ENCODE measurements at places on chromosomes 1 and 21.

GRCh38 chr21:42174173-42174572 is 44.8 kb upstream of the ABCG1 start:
- no peak for DNase-seq

DNA sequence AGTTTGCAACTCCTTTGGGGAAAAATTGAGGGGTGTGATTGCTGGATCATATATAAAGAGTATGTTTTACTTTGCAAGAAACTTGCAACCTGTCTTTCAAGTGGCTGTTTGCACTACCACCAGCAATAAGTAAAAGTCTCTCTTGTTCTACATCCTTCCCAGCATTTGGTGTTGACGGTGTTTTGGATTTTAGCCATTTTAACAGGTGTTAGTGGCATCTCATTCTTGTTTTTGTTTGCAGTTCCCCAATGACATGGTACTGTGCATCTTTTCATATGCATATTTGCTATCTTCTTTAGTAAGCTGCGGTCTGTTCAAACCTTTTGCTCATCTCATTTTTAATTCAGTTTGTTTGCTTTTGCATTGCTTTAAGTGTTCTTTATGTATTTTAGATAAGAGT is 535.5 kb downstream of the LRRIQ3 start:
- DNase-seq, result no peak

DNA sequence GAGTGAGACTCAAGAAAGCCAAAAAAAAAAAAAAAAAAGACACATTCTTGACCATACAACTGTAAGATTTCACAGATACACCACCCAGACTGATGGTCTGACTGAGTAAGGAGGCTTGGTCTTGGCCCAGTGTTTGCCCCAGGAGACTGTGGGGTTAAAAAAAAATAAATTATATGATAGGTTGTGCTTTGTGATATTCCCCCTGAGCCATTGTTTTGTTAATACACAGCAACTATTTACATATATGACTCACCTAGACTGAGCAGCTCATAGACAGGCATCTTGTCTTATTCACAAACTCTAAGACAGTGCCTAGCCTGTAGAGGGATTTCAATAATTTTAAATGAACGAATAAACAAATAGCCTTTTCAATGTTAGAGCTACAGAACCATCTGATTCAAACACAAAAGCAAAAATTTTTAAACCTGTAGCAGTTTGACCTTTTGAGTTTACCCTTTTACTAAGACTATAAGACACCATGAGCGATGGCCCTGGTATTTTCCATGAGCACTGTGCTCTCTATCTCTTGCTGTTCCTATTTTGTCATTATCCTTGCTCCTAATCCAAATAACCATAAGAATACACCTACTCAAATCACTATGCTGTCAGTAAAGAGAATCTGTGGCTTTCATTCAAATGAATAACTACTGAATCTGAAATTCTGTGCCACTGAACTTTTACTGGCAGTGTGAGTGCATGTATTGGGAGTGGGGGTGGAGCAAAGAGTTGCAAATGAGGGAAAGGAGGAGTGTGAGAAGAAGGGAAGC is 199.4 kb upstream of the PTBP2 start:
- peak; percentile 49 for DNase-seq

- peak; percentile 77 for DNase-seq
Observed at GRCh38 chr21:33968080-33968994, 52.7 kb upstream of the ATP5PO start.

GRCh38 chr1:26788515-26788785 is 700 bp downstream of the PIGV start:
- DNase-seq, result no peak

- DNase-seq, result no peak
Observed at GRCh38 chr1:33098371-33098770, 17.4 kb downstream of the AZIN2 start.

GRCh38 chr1:145827966-145828365 is 4.0 kb downstream of the POLR3C start:
- DNase-seq, result no peak

DNA sequence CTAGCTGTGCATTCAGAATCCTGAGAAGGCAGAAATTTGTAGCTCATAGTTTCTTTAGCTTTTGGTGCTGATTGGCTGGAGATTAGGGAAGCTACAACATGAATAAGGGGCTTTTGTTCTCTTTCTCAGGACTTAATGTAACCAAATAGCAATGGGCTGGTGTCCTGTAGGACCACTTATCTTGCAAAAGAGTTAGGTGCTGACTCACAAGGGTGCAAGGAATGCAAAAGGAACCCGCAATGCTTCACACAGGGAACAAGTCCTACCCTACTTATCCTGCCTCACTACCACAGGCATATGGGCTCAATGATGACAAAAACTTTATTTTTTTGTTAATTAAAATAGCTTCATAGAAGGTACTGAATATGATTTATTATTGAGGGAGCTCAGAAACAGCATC is 541.5 kb downstream of the AMY1C start:
- no peak for DNase-seq

- peak; percentile 7 for DNase-seq
Observed at GRCh38 chr1:10401281-10401680, 2.4 kb downstream of the PGD start.

DNA sequence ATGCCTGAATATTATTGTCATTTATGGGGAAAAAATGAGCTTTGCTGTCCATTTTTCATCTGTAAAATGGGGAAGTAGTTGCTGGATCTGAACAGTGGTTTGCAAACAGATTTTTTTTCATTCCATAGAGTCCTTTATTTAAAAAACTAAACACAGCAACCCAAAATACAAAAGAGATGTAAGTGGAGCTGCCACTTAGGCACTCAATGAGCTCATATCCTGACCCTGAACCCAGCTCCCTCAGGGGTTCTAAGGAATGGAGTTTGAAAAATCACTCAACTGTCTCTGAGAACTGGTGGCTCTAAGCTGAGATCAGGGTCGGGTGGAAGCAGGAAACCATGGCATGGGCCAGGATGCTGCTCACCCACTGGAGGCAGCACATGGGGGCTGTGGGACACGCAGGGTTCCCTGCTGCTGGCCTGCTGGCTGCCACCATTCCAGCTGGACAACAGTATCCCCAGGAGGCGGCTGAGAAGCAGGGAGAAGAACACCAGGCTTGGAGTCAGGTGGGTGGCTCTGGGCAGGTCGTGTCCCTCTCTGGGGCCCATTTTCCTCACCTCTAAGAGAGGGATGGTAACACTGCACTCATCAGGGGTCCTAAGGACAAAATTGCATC is 9.6 kb upstream of the ECE1 start:
- no peak for DNase-seq

DNA sequence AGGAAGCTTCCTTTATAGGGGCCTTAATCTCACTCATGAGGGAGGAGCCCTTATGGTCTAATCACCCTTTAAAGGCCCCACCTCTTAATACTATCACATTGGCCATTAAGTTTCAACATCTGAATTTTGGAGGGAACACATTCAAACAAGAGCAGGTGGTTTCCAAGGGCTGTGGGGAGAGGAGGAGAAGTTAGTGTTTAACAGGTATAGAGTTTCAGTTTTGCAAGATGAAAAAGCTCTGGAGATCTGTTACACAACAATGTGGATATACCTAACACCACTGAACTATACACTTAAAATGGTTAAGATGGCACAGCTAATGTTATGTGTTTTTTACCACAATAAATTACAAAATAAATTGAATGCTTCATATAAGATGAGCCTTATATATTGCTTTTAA is 113.4 kb upstream of the DNAH14 start:
- DNase-seq, result no peak

- peak; percentile 64 for DNase-seq
Observed at GRCh38 chr1:219143735-219144134, 29.9 kb upstream of the LYPLAL1 start.

- DNase-seq, result no peak
Observed at GRCh38 chr1:119834990-119835389, 23.7 kb upstream of the REG4 start.

DNA sequence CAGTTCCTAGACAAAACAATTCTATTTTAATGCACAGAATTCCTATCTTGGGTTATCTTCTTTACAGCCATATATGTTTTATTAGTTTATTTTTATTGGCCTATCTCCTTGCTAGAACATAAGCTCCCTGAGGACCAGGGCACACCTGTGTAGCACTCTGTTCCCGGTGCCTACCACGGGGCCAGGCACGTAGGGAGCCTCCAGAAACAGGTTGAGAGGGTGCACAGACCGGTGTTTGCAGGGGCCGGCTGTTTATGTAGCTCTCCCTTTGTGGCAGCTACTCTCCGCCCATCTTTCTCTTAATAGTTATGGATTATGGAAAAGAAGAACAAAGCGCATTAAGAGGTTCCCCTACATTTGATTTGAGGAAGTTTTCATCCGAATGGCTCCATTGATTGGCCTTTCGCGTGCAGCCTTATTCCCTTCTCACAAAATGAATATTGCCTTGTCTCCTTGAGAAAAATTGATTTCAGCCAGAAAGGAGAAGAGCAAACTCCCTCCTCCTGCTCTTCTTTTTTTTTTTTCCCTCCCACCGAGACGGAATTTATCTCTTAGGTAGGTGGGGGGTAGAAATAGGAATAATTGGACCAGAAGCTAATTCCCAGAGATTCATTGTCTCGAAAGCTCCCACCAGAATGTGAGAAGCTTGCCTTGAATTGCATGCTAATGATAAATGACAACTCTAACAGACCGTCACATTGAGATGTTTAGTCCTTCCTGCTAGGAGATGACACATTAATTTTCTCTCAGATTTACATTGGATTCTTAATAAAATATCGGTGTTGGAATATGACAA is 447.4 kb downstream of the CAMTA1 start:
- no peak for DNase-seq

DNA sequence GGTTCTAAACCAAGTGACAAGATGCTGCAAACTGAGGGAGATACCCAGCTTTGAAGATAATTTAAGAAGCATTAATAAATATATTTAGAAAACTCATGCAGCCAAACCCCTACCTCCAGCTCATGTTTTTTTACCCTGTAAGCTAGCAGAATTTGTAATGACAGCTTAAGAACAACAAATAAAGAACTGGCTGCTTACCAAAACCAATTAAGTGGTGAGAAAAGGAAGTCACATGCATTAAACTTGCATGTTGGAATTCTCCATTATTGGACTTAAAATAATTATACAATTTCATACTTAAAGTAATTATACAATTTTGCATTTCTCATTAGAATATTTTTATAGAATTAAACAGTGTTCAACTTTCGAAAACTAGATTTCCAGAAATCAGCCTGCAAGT is 75.6 kb upstream of the CNIH3 start:
- DNase-seq, result no peak

GRCh38 chr1:148353461-148354283 is 129.4 kb downstream of the PPIAL4G start:
- DNase-seq, result peak; percentile 80
